Gastrocnemius medialis (tissue), 4 donors: ENCODE measurements at places on chromosomes 12 and 14.

DNA sequence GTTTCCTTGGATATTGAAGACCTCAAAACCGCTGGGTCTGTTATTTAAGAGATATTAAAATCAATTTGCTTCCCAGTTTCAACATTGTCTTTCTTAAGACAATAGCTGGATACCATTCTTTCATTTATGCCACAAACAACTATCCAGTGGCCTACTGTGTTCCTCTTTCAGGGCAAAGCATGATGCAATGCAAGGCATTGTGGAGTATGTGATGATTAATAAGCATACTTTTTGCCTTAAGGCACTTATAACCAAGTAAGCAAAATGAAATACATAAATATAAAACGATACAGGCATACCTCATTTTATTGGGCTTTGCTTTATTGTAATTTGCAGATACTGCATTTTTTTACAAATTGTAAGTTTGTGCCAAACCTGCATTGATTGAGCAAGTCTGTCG is 45.5 kb downstream of the SCN8A start:
- no peak for DNase-seq

DNA sequence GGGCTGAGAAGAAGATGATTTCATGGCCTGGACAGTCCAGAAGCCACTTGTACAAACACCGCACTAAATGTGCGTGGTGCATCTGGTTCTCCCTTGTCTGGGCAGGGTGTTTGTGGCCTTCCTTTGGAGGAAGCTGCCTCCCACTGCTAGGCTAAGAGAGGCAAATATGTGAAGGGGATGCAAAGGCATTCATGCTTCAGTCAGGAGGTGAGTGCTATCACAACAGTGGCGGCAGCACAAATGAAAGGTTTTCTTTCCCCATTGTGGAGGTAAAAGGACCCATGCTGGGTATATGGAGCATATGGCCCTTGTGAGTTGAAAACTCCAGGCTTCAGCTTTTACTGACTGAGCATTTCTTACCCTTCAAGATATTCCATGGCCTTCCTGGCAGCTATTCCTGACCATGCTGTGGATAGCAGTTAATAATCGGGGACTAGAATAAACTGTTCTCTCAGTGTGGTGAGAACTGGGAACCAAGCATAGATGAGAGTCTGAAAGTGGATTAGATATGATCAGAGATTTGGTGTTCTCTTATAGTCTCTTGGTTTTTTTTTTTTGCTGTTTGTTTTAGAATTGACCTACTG is 69.9 kb downstream of the MYRFL start:
- no peak for DNase-seq

- DNase-seq, result no peak
Observed at GRCh38 chr14:54136894-54137613, 180.4 kb upstream of the BMP4 start.

GRCh38 chr12:31479516-31480210 is 111.3 kb downstream of the DENND5B start:
- no peak for DNase-seq

GRCh38 chr12:120327593-120327992 is at the start of gene PLA2G1B:
Gene PLA2G1B, minus strand, starts transcription at chr12:120327779. Its CDS starts 26 bp downstream, at chr12:120327753.
- no peak for DNase-seq
